Activated naive CD4-positive, alpha-beta T cell (primary cell): ENCODE measurements at places on chromosomes 13 and 19.

DNA sequence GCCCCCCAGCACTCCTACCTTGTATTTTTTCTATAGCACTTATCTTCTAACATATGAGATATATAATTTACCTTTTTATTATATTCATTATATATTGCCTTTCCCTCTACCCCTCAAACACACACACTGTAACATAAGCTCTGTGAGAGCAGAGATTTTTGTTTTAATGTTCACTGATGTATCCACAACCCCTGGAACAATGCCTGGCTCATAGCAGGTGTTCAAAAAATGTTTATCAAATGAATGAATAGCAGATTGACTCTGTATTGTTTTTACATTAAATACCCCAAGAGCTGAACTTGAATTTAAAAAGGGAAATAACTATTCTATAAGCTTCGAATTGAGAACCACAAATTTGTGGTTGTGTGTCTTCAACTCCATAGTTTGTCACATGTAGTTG, 11.0 kb downstream of the POLR1D start:
- no peak for DNase-seq

DNA sequence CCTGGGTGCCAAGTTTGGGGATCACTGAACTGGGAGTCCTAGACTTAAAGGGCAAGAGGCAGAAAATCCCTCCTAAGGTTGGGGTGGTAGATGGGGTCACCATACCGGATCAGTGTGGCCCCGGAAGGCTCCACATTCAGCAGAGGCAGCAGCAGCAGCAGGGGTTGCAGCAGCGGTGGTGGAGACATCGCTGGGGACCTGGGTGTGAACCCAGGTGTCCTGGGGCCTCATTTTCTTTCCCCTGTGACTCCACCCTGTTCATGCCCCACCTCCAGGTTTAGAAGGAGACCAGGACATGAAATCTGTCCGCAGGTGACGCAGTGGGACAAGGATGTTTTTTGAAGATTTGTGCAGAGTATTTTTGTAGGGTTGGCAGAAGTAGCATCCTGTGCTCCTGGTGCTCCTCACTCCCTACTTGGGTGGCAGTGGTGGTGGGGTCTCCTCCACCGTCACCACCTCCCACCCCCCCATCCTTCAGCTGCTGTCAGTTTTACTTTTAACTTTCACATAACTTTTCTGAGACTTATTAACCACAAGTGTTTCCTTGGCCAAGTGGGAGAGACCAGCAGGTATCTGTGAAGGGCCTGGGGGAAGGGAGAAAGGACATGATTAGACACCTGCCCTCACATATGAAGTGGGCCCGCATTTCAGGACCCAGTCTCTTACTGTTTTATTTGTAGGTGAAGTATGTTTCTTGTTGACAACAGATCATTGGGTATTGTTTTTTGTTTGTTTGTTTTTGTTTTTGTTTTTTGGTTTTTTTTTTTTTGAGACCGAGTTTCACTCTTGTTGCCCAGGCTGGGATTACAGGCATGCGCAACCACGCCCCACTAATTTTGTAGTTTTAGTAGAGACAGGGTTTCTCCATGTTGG, at the start of gene NAPSA:
Gene NAPSA, minus strand, starts transcription at position 206 of the 873 bp plus-strand sequence. Its CDS starts 18 bp downstream, at position 188.
- no peak for DNase-seq

DNA sequence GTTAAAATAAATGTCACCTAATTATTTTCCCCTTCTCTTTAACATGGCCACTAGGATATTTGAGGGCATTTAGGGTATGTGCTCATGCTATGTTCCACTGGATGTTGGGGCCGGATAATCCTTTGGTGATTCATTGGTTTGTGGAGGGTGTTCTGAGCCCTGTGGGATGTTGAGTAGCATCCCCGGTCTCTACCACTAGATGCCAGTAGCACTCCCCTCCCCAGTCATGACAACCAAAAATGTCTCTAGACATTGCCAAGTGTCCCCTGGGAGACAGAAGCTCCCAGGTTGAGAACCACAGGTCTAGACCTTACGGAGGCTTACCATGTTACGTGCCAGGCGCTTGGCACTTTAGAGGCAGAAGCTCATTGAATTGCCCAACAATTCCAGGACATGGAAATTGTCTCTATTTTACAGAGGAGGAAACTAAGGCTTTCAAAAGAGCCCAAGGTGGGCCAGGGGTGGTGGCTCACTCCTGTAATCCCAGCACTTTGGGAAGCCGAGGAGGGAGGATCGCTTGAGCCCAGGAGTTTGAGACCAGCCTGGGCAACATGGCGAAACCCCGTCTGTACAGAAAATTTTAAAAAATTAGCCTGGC, 14.1 kb downstream of the SHANK1 start:
- DNase-seq = no peak

GRCh38 chr19:52896431-52897137, 851 bp downstream of the ZNF320 start:
- DNase-seq = no peak

- DNase-seq = no peak
Observed at GRCh38 chr19:10812902-10813404, 23.1 kb downstream of the TMED1 start.

GRCh38 chr13:84528408-84529070, 646.3 kb upstream of the SLITRK1 start:
- DNase-seq = no peak

- DNase-seq = no peak
Observed at GRCh38 chr13:111623743-111624505, 303.5 kb downstream of the TEX29 start.

- DNase-seq = no peak
Observed at GRCh38 chr13:110382229-110382628, 75.1 kb downstream of the COL4A2 start.

- DNase-seq = no peak
Observed at GRCh38 chr13:107202371-107203023, 634.6 kb upstream of the ARGLU1 start.

DNA sequence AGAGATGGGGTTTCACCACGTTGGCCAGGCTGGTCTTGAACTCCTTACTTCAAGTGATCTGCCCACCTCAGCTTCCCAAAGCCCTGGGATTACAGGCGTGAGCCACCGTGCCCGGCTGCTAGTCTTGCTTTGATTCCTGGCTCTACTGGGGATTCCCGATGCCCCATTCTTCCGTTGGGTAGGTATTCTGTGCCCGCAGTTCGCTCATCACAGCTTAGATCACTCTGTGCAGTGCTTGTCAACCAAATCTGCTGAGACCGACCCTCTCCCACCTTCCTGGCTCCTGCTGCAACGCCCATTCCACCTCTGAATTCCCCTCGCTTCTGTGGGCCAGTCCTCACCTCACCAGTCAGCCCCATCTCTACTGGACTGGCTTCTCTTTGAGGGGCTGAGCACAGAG, 4.6 kb upstream of the ZNF414 start:
- DNase-seq = no peak

DNA sequence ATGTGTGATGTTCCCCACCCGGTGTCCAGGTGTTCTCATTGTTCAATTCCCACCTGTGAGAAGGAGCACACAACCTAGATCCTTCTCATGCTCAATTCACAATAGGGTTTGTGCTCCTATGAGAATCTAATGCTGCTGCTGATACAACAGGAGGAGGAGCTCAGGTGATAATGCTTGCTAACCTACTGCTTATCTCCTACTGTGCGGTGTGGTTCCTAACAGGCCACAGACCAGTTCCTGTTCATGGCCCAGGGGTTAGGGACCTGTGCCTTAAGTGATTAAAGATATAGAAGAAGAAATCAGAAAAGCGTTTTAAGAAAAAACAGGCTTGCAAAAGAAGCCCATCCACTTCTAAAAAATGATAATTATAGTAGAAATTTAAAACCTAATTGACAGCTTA, 17.5 kb downstream of the DLEU7 start:
- DNase-seq = no peak

GRCh38 chr19:15154002-15154612, 46.7 kb downstream of the NOTCH3 start:
- no peak for DNase-seq

DNA sequence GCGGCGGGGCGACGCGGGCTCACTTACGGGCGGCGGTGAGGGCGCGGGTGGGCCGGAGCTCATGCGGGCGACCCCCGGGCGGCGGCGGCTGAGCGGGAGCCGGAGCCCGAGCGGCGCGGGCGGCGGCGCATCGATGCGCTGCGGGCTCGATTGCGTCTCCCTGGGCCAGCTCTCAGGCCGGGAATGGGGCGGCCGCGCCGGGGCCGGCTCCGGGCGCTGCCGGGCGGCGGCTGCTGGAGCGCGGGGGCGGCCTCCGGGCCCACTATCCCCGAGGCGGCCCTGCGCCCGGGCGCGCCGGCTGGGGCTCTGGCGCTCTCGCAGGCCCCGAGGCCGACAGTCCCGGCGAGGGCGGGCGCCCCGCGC, 1.4 kb upstream of the TSHZ3 start:
- DNase-seq = no peak

DNA sequence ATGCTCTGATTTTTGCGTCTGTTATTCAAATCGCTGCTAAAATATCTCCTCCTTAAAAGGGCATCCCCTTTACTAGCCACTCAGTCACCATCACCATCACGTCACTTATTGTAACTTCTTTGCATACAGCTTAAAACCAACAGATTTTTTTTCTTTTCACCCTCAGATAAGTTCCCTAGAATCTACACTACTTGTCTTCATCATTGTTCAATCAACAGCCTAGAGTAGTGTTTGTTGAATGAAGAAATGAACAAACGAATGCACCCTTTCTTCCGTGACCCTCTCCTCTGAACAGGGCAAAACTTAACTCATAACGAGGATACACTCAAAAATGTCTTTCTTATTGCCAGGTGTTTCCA, 1.1 kb upstream of the AKAP11 start:
- no peak for DNase-seq

DNA sequence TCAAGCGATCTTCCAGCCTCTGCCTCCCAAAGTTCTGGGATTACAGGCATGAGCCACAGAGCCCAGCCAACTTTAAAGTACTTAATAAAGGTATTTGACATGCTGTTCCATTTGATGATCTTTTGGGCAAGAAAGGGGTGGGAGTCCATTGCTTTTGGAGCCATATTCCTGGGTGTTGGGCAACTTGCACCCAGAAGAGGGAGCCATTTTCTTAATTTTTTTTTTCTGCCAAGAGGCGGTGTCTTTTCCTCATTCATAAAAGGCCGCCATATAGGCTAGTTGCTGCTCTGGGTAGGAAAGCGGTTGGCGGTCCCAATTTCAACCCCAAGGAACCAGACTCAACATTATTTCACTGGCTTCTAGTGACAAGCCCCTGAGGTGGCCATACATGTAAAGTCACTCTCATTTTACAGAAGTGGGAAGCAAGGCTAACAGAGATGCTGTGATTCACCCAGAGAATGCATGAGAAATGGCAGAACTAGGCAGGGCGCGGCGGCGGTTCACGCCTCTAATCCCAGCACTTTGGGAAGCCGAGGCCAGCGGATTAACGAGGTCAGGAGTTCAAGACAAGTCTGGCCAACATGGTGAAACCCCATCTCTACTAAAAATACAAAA, 139.6 kb downstream of the CACNA1A start:
- DNase-seq = no peak

GRCh38 chr13:84086847-84087162, 204.5 kb upstream of the SLITRK1 start:
- no peak for DNase-seq

- DNase-seq = no peak
Observed at GRCh38 chr19:13396250-13397080, 109.8 kb downstream of the CACNA1A start.

DNA sequence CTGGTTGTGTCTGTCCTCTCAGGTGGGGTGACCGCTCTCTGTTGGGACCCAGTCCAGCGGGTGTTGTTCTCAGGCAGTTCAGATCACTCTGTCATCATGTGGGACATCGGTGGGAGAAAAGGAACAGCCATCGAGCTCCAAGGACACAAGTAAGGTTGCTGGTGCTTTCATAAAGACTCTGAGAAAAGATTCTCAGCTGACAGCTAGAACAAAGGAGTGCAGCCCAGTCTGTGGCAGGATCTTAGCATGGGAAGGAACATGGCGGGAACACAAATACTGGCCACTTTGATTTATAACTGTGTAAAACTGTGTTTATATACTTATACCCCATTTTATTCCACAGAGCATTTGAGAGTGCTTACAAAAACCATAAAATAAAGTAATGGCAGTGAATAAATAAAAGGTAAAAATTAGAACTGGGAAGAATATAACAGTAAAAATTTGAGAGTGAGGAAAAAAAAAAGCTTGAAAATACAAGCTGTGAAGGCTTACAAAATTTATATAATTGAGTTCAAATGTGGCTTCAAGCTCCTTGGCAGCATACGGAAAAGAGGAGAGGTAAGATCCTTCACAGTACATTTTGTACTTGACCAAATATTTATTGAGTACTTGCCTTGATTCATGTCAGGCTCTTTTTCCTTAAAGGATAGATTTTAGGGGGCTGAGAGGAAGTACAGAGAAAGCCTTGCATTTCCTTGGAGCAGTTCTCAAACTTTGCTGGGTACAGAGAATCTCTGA, 64.8 kb downstream of the DHRS12 start:
- DNase-seq = no peak

GRCh38 chr13:44765001-44765471, 188.9 kb upstream of the TSC22D1 start:
- DNase-seq = no peak

GRCh38 chr13:21690955-21691354, 20.1 kb downstream of the FGF9 start:
- DNase-seq = no peak

DNA sequence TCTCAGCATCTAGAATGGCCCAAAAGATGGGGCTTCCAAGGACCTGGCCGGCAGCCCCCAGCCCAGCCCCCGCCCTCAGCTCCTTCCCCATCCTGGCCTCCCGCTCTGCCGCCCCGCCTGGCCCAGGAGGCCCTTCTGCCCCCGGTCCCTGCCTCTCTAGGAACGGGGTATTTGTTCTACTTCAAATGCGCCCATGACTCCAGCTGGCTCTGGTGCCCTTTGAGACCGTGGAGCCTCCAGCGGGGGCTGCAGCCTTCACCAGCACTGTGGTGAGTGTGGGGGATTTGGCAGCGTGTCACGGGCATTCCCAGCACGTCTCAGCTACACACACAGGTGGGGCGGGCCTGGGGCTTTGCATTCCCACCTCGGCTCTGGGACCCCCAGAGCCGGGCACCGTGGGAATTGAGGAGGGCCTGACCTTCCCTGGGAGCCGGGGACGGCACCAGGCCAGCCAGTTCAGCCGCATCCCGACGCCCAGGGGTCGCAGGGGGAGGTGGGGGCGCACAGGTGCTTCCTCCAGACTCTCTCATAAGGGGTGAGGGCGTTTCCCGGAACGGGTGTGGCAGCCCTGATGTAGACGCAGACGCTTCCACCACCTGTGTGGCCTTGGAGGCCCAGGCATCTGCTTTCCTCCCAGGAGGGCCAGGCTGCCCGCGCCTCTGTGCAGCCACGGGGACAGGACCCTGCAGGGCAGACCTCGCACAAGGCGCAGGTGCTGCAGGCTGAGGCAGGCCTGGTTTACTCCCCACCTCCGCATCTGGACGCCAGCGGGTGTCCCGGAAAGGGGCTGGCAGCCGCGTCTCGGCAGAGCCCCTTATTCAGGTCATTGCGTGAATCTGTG, 947 bp downstream of the ATP4B start:
- DNase-seq = no peak
